ENCODE measurements at places on chromosomes 4 and X.

DNA sequence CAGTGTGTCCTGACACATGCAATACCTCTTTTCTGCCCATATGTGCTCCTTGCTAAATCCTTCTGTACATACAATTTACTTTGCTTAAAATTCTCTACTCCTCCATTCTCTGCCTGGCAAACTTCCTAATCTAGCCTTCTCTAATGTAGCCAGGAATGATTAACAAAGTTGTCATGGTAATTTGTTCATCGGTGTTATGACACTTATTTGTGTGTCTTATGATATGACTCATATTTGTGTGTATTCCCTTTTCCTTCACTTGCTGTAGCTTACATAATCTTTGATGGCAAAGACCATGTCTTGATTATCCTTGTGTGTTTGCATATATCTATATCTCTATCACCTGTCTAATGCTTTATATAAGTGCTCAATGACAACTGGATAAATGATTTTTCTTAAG, 133.3 kb downstream of the COL25A1 start:
- no peak for DNase-seq

- no peak for DNase-seq
These were observed 122.9 kb upstream of the RASGEF1B start for GRCh38 chr4:81594490-81595159.

DNA sequence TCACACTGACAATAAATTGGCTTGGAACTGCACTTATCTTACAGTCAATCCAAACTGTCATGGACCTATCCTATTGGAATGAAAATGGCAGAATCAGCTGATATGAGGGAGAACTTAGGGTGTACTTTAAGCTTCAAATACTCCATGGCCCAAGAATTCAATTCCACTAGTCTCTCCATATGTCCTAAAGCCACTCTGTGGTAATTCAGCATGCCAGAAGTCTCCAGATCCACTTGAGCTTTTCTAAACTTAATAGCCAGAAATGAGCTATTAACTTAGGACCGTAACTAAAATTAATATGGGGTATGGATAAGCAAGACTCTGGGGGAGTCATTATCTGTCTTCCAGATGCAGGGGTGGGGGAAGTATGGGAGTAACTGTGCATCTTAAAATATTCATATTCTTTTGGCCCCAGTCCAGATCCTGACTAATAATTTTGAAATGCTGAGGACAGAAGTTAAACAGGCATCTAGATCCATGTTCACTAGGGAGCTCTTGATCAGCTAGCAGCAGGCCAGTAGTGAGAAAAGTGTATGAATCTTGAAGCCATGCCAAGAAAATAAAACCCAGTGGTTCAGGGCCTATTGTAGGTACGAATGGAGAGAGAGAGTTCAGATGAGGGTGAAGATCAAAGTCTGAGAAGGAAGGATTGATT, 167.6 kb downstream of the DKK2 start:
- no peak for DNase-seq

GRCh38 chrX:147902270-147902669, 9.4 kb upstream of the FMR1 start:
- DNase-seq: no peak

DNA sequence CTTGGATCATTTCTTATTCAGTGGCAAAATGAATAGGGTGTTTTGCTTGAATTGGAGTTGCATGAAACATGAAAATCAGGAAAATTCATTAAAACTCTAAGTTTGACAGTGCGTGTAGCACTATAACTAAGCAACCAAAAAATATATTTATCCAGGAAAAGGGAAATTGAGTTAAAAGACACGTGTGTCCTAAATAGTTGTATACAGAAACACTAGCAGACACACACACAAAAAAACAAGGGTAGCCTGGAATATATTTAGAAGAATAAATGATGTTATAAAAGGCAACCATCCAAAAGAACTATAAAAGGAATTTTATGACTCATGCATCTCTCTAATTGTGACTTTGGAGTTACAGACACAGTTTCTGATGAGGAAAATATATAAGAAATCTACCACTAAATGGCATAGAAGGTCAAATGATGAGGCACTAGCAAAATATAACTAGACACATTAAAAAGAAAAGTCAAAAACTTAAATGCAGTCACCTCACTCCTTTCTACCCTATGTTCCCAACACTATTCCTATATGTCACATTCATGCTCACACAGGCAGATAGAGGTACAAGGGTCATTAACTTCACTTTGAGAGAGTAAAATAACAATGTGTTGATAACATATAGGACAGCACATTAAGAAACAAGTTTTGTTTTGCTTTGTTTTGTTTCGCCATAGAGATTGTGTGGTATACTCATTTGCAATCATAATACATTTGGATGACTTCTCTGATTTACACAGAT, 793.6 kb upstream of the INTU start:
- no peak for DNase-seq

GRCh38 chr4:114768501-114768900, 169.9 kb downstream of the UGT8 start:
- DNase-seq: no peak

DNA sequence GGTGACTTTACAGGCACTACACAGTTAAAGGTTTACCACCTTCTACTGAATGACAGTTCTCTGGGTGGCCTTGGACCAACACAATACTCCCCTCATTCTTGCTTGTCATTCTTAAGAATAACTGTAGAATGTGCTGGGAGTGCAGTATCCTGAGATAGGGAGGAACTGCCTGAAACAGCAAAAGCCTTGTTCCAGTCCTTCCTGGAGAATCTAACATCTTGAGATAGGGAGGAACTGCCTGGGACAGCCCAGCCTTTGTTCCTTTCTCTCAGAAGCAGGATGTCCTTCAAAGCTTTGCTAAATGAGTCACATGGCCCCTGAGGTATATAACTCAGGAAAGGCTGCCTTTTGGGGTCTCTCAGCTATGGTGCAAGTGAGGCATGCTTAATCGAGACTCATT, 145.7 kb upstream of the MBNL3 start:
- DNase-seq: no peak

DNA sequence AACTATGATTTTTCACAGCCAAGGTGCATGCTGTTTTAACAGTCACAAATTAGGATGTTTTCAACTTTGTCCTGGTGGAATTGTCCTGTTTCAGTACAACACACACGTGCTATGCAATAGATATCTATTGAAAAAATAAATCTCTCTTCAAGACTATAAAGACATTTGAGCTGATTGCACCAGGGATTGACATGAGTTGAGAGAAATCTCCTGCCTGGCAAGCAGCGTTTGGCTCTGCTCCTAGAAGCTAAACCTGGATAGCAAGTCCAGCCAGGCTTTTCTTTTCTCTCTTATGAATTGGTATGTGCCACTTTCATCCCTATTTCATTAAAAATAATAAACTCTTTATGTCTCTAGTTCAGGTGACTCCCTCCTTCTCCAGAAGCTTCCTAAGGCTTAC, 16.6 kb upstream of the NPNT start:
- no peak for DNase-seq

DNA sequence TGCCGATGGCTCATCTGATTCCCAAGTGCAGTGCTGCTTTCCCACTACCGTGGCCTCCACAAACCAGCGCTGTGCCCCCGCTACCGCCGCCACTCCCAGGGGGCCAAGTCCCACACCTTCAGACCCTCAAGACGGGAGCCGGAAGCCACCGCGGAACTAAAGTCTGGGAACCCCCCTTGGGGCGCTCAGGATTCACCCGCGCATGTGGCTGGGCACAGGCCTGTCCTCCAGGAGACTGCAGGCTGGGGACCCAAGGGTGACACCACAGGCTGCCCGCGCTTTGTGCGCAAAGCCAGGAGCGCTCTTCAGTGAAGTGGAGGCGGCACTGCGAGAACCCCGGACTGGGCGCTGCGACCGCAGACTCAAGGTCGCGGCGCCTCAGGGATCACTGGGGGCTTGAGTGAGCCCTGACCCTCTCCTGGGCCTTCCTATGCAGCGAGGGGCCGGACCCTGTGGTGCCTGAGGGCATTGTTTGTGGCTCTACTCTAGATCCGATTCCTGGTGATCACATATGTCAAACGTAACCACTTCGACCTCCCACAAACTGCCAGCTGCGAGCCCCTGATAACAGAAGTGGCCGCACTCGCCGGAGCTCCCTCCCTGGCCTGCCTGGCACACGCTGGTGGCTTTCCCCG, 20.4 kb upstream of the TBC1D14 start:
- no peak for DNase-seq

DNA sequence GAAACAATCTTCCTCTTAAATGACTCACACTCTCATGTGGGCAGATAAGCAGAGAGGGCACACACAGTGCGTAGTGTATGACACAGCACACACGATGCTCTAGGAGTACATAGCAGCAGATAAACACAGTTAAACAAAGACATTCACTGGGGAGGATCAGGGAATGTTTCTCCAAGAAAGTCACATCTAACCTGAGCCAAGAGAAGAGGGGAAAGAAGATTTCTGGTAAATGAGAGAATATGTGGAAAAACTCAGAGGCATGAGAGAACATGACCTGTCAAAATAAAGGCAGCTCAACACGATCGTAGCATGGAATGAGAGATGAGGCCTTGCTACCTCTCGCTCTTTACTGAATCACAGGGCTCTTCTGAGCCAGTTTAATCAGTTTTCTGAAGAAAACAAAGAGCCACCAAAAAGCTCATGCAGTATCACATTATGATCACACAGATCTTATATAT, 251.0 kb downstream of the ANK2 start:
- DNase-seq: no peak

GRCh38 chrX:42392846-42393245, 385.1 kb downstream of the PPP1R2C start:
- DNase-seq: no peak

DNA sequence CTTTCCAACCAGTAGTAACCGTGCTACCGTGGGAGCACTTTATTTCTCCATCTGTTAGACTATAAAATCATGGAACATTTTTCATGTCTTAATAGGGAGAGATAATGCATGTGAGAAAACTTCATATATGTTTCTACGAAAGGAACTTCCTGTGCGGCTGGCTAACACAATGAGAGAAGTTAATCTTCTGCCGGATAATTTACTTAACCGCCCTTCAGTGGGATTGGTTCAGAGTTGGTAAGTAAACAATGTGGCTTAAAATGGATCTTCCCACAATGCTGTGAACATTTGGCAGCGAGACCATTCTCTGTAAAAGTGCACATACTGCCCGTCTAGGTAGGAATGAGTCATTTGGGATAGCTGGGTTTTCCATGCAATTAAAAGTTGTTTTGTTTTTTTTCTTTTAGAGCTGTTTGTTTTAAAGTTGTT, 29.6 kb downstream of the PDK3 start:
- DNase-seq: no peak

DNA sequence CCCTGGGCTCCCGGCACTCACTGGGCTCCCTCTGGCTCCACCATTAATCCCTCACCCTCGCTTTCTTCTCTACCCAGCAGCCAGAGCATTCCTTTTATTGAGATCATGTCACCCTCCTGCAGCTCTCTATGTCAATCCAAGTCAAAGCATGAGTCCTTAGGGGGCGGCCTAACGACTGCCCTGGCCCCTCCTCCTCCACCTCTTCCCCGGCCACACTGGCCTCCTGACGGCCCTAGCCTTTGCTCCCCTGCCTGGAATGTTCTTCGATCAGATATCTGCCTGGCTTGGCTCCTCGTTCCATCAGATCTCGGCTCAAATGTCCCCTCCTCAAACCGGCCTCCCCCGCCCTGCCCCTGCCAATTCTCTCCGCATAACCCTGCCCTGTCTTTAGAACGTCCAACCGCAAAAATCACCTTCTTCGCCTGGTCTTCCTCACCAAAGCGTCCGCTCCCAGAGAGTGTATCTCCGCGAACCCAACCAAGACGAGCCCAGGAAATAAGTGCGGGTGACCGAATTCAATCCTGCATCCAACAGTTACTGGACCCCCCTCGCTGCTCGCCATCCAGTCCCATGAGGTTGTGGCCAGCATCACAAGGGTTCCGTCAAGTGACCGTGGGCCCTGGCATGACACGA, 722 bp upstream of the PNCK start:
- DNase-seq: no peak

- no peak for DNase-seq
These were observed 57.9 kb upstream of the IL15 start for GRCh38 chr4:141578451-141578850.

DNA sequence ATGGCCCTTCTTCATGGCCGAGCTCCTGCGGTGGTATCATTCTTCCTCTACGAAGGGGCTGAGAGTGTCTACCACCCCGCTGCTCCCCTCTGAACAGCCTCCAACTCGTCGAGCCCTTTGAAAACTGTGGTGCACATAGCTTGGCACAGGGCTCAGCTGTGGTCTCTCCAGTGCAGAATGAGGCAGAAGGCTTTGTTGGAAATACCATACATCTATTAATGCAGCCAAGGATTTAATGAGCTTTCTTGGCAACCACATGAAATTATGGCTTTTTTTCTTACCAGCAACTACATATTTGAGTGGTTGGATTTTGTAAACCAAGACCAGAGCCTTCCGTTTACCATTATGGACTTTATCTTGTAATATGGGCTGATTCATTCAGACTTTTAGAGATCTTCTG, 61.7 kb upstream of the CBR4 start:
- no peak for DNase-seq

DNA sequence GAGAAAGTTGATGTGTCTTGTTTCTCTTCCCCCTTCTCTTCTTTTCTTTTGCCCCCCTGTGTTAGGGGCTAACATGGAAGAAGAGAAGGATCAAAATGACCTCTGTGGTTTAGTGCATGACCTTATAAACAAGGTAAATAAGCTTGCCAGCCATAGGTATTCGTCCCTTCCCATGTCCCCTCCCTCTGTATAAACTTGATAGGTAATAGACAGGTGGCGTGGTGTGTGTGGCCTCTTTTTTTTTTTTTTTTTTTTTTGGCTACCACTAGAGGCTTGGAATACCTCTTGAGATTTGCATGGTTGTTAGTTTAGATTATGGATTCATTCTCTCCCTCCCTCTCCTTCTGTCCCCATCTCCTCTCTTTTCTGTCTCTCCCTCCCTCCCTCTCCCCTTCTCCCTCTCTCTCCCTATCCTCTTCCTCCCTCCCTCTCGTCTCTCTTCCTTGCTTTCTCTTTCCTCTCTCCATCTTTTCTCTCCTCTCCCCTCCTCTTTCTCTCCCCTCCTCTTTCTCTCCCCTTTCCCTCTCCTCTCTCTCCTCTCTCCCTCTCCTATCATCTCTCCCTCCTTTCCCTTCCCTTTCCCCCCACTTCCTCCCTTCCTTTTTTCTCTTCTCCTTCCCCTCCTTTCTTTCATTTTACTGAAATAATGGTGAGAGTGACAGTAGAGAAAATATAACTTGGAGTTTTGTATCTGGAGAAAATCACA, 134.4 kb downstream of the AFF1 start:
- DNase-seq: no peak
